Mesendoderm (in vitro differentiated cells): ENCODE measurements at places on chromosomes 16 and 17.

GRCh38 chr16:85209526-85210121 is 97.4 kb upstream of the CIBAR2 start:
- no peak for DNase-seq

GRCh38 chr17:80339731-80340456 is 75.1 kb upstream of the ENDOV start:
- DNase-seq, result no peak

- DNase-seq, result no peak
Observed at GRCh38 chr17:46020998-46021397, 21.9 kb downstream of the STH start.

DNA sequence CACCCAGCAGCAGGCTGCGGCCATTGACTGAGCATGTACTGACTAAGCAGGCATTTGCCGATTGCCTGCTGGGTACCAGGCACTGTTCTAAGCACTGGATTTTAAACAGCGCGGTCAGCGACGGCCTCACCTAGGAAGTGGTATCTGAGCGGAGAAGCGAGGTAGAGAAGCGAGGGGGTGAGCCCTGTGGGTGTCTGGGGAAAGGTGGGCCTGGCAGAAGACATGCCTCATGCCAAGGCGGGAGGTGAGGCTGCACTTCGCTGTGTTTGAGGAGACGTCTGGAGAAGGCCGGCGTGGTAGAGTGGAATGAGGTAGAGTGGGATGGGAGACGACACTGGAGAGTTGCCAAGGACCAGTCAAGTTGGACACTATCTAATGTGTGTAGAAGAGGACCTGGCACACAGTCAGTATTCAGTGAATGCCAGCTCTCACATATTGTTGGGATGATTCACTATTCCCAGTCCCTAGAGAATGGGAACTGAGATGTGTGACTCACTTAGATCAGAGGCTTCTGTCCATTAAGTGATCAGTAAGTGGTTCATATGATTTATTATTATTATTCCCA is 14.4 kb downstream of the SYCE1L start:
- no peak for DNase-seq

DNA sequence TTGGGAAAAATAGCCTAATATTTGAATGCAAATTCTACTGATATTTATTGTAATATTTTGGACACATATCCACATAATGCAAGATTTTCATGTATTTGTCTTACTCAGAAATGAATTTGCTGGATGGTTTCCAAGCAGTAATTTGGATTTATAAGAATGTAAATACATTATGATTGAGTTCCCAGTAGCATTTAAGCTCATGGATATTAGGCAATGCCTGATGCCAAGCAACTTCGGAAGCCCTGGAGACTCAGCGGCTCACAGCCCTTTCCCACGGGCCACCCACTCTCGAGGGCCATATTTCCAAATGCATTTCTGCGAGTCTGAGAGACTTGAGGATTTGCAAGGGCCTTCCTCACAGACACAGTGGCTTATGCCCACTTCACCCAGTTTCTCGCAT is 62.1 kb upstream of the MYOCD start:
- no peak for DNase-seq

GRCh38 chr17:41885733-41886132 is 20.5 kb upstream of the KLHL11 start:
- DNase-seq, result peak; percentile 22

- DNase-seq, result no peak
Observed at GRCh38 chr16:47363761-47364160, 97.1 kb downstream of the ITFG1 start.

DNA sequence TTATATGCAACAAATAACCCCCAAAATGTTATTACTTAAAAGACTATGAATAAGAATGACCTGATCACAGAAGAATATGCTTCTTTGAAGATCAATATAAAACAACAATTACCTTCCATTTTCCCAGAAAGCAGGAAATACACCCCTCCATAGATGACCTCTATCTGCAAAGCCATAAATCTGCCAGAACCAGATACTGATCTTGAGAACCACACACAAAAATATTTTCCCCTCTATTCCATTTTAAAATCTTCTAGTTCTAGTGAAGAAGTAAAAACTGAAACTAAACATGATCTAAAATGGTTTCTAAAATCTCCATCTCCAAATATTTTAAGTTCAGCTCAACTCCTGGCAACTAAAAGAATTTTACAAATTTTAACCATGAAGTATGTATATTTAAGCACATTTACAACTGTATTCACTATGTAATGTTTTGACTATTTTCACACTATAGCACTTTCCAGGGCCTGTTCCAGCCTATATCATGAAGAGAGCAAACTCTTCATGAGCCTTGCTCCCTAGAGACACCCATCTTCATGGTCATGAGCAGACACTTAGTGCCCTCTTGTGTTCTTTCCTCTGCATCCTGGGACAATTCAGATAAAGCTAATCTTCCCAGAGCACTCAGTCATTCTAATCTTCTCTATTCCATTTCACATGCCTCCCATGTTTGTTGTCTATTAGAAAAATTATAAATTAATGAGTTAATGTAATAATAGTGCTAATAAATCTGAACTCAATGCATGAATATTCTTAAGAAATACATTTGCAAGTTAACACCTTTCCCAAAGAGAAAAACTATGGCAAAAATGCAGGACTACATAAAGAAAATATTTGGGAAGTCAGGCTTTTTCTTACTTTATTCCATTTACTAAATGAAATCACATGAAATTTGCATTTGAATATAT is 87.0 kb downstream of the HELZ start:
- peak; percentile 63 for DNase-seq

- no peak for DNase-seq
Observed at GRCh38 chr17:73476890-73477350, 165.1 kb upstream of the CDC42EP4 start.

- DNase-seq, result peak; percentile 64
Observed at GRCh38 chr17:21042458-21043295, at the start of gene USP22. Gene USP22 (minus strand): TSS chr17:21043011. CDS start chr17:21042835, 176 bp downstream.

GRCh38 chr17:2994441-2994840 is 69.0 kb downstream of the OR1D5 start:
- DNase-seq, result no peak

DNA sequence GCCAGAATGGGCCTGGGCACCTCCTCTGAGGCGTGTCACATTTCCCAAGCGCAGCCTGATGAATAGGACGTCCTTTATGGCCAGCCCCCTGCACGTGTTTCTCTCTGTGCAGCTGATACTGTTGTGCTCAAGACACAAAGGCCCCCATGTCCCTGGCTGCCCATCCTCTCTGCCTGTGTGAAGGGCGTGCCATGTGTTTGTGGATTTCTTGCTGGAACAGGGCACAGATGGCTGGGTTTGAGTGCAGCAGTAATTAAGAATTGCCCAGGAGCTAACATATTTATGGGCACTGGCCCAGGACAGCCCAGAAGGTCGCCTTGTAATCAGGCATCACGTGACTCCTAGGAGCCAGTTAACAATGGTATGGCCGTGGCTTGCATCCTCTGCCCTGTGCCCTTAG is 181.1 kb downstream of the CCDC182 start:
- DNase-seq, result no peak

DNA sequence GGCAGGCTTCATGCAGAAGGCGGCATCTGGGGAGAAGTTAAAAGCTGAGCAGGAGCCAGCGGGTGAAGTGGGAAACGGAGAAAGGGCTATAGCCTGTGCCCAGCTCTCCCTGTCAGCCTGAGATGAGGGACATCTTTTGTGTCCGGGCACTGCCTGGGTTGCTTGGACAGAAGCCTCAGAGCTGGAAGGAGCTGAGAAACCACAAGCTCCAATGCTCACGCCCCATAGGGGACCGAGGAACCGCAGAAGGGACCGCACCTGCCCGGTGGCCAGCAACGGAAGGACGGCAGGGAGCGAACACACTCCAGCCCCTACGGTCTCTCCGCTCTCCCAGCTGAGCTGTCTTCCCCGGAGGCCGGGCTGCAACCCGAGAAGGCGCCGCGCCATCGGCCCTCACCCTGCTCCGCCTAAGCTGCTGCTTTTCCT is 175.8 kb downstream of the NPIPB11 start:
- peak; percentile 28 for DNase-seq

DNA sequence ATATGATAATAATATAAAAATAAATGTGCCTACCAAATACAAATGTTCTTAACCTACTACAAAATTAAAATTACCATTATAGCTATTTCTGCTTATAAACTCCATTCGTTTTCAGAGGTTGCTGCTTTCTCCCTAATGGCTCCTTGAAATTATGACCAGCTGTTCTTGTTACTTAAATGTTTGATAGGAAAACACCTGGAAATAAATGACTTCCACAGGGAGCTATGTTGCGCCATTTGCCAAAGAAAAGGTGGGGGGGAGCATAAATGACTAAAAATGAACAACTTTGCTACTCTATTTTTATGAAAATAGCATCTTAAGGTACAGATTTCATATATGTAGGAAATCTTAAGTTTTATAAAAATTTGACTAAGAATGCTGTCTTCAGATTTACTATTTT is 157.5 kb upstream of the MON1B start:
- no peak for DNase-seq

DNA sequence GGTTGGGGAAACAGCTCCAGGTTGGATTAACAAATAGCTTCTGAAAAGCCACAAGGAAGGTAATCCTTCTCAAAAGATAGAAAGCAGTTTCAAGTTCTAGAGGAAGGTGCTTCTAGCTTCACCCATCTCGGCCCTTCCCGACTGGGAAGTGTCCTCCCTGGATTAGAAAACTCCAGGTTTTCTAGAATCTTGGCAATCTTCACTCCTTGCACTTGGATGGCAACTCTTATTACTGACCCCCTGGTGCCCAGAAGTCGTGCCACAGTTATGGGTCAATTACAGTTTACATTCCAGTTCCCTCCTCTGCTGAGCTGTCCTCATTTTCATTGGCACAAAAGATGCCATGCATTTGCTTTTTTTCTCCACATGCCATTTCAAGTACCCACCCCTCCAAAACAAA is 65.6 kb downstream of the SMG6 start:
- no peak for DNase-seq

DNA sequence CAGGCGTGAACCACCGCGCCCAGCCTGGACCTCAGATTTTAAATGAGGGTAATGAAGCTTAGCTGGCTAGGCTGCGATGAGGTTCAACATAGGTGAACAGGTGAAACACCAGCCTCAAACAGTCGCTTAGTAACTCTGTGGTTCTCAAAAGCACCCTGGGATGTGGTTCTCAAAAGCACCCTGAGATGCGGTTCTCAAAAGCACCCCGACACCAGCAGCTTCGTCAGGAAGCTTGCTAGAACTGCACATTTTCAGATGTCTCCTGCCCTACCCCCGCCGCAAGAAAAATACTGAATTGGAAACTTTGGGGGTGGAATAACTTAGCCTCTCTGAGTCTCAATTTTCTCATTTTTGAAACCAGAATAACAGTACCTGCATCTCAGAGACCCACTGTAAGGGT is 86.7 kb upstream of the XYLT1 start:
- DNase-seq, result no peak

GRCh38 chr16:55490301-55490700 is 11.3 kb downstream of the MMP2 start:
- DNase-seq, result no peak

DNA sequence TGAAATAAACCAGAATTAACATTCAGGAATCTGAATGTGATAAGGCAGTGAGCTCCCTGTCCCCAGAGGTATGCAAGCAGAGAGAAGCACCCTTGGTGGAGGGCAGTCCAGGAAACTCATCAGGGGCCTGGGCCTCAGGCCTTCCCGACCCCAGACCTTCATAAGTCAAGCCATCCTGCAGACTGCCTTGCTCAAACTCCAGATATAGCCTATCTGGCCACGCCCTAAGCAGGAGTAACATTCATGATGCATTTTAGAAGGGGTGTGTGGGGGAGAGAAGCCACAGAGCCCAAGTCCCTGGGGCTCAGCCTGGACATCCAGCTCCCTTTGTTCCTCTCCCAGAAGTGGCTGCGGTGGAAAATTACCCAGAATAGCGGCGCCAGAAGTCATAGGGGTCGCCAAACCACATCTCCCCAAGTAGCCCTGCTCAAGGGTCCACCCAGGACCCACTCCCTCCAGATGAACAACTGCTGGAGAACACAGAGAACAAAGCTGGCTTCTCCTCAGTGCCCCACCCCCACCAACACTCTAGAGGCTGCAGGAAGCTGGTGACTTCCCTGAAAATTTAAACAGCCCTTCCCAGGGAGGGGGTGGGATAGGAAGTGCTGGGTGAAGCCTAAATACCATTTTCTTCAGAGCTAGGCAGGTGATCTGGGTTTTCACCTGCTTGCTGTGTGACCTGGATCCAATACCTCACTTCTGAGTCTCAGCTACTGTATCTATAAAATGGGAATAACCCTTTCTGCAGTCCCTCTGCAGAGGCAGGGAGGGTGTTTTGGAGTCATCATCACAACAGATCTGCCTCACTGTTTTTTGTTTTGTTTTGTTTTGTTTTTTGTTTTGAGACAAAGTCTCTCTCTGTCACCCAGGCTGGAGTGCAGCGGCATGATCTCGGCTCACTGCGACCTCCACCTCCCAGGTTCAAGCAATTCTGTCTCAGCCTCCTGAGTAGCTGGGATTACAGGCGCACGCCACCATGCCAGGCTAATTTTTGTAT is 1.5 kb upstream of the SREBF1 start:
- DNase-seq, result peak; percentile 96

DNA sequence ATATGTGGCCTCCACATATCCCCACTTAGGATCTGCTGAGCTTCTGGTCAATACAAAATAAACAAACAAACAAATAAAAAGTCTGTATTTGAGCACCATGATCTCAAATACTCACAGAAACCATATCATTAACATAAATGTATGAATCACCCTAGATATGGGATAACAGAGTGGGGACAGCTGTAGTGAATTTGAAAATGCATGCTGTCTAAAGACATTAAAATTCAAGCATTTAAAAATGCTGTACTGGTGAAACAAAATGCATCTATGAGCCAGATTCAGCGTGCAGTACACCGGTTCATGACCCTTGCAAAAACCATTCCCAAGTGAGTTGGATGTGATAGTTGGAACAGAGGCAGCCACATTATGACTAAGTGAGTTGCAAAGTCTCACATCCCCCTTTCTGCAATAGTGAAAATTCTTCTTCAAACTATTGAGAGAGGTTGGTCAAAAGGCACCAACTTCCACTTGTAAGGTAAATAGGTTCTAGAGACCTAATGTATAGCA is 12.3 kb downstream of the GRIN2A start:
- DNase-seq, result no peak
